NCI-H1048 (cell line): ENCODE measurements at places on chromosomes 1 and 21.

GRCh38 chr1:237084341-237085077, 42.5 kb downstream of the RYR2 start:
- no peak for DNase-seq

DNA sequence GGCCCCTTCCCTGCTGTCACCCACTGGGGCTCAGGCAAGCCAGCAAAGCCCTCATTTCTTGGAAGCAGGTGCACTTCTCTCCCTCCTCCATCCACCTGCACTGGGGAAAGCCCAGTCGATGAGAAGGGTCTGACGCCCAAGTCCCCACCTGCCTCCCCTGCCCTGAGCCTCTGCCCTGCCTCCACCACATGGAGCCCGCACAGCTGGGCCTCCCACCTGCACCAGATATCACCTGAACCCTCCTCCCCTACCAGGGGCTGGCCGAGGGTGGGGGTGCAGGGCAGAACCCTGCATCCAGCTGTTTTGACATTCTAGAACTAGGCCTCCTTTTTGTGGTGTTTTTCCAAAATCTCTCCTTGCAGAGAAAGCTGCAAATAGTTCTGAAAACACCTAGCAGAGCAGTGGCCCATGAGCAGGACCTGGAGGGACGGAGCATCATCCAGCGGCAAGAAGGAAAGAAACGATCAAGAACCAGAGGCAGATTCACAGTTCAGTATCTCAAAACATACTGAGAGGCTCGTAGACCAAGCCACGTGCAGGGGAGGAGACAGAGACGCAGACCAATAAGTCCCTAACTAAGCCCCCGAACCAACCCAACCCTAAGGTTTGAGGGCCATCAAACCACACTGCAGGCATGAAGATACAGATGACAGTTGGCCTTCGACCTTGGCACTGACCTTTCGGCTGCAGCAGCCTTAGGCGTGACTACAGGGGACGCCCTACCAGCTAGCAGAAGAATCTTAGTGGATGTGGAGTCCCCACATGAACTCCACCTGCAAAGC, 16.7 kb downstream of the CHD5 start:
- no peak for DNase-seq

GRCh38 chr1:236326432-236326831, 44.7 kb upstream of the ERO1B start:
- DNase-seq: no peak

DNA sequence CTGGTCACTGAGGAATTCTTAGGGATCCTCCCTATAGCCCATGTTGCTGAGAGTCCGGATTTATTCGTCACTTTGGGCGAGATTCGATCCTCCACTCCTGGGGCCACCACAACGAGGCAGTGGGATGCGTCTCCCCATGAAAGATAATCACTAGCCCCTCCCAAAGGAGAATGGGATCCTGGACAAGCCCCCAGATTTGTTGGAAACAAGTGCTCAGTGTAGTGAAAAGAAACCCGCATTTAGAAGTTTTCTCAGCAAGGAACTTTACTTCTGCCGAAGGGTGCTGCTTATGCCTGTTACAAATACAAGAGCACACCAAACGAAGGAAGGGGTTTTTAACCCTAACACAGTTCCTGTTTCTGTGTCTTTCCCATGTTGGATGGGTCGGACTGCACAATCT, 83.3 kb downstream of the ZFYVE9 start:
- DNase-seq: no peak

DNA sequence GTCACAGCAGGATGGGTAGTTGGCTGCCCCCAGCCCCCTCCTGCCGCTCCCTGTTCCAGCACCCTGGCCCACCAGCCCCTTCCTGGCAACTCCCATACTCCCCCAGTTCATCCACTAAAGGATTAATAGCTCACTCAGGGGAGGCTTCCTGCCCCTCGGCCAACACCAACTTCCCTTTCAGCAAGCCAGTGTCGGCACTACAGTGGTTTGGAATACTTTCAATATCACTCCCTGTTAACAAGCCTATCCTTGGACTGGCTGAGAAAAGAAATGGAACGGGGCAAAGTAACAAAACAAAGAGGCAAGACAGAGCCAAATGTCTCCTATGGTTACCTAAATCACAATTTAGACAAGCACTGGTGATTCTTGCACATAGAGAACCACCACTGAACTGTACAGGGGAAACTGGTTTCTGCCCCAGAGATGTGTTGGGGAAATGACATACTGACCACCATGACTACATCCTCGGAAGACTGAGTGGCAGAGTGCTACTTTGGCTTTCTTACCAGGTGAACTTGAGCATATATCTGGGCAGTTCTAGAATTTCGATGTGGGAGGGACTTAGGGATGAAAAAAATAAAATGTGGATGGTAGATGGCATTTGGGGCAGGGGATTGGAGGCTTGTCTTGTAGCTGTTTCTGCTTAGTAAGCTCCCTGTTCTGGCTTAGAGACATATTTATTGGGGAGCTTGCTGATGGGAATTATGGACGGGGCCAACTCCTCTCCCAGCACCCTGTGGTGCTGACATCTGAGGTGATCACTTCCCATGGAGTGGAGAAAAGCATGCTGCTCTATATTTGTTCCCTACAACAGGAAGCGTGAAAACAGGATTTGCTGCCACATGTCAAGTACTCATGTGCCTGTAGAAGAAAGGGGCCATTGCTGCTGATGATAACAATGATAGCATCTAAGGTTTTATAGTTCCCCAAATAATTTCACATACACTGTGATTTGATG, 7.1 kb upstream of the CAPN2 start:
- no peak for DNase-seq

DNA sequence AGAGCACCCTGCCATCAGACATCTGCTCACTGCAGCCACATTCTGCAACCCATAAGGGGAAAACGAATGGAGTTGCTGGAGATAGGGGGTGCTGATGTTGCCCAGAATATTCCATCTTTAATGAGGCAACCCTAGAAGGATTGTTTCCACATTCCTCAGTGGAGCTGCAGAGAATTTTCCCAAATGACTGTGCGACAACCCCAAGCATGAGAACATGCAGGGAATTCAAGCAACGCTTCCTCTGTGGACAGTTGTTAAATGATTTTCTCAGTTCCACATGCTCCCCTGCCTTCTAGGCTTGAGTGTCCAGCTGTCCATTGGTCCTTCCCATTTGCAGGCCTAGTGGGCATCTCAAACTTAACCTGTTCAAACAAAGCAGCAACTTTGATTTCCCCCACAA, 20.5 kb upstream of the UBL4B start:
- DNase-seq: no peak

- DNase-seq: no peak
Measured at GRCh38 chr1:227891955-227892488, 55.7 kb downstream of the WNT9A start.
